M059J (cell line): ENCODE measurements at places on chromosomes 2 and 18.
A peak's percentile ranks its signal among the peaks of the same experiment; 100 is the strongest.

DNA sequence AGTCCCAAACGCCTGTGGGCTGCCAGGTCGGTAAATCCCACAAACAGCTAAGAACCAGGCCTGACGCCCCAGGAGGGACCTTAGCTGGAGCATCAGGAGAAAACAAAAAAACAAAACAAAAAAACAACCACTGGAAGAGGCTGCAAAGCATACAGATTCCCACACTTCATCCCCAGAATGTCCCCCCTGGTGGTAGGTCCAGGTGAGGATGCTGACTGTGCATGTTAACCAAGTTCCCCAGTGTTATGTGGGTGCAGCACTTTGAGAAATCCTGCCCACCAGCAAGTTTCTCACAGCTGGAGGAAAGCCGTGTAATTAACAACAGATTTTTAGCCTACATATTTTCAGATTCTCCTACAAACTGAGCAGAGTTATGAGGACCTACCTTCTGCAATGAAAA is 15.1 kb downstream of the ST3GAL5 start:
- no peak for DNase-seq

DNA sequence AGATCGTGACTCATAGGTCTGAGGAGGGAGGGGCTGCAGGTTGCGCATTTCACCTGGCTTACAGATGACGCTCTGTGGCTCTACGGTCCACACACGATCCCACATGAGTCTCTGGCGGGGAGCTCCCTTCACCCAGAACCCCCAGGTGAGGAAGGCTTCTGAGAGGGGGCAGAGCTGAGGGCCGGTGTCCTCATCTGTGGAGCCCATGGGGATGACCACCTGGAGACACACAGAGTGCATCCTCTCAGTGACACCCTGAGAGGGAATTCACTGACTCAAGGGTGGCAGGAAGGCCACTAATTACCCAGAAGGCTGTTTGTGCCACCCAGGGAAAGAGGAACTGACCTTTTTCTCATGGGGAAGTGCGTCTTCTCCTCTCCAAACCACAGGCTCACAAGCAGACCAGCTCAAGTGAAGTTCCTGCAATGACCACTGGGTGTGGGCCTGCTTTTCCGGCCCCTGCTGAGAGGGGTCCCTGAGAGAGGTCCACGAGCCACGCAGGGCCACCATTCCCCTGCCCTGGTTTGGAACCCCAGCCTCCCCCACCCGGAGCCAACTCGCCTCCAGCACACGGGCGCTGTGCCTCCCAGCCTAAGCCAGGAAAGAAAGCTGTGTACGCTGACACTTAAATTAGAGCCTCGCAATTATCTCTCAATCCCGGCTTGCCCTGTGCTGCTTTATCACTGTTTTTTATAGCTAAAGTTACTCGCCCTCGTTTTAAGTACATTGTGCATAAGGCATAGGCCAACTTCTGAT is 114.1 kb downstream of the BCL11A start:
- DNase-seq: no peak

- no peak for DNase-seq
These were observed 160.4 kb downstream of the CELF4 start for GRCh38 chr18:37405229-37405628.

DNA sequence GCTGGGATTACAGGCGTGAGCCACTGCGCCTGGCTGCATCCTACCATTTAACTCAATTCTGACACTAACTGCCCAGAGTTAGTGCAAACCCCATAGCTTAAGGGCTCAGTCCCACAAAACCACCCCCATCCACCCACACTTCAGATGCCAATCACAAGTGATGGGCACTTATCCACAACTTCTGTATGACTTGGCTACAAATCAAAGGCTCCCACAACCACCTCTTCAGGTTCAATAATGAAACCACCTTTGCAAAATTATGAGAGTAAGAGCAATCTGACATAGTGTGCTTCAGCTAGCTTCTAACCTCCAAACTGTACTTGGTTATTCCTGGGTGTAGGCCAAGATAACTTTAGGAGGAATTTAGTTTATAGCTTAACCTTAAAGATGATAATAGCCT is 51.3 kb upstream of the SLC35F5 start:
- DNase-seq: no peak

- DNase-seq: no peak
These were observed 95.2 kb upstream of the THUMPD2 start for GRCh38 chr2:39874236-39874635.

GRCh38 chr2:24418166-24418841 is 58.0 kb upstream of the ITSN2 start:
- DNase-seq: no peak

DNA sequence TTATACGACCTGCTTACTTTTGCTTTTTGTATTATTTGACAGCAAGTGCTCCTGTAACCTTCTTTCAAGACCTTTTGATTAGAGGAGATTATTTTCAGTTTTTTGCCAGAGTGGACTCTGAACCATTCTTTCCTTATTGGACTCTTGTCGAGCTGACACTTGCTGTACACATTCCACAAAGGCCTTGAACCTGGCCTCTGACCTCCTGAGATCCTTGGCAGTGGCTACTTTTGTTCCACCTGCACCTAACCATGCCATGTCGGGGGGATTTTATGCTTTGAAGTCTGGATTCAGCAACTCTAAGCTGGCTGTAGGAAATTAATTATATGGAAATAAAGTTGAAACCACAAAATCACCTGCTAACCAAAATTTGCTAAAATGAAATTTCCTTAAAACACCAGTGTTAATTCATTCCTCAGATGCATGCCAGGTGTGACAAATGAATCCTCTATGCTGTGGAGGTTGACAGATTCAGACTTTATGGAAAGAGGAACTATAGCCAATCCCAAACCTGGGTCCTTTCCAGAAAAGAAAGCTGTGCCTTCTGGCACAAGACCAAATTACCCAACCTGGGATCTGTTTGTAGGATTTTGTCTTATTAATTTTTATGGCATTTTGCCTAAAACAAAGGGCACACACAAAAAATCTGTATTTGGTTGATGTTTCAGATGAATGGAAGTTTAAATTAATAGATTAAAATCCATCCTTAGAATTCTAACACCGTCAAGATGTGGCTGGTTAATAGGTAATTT is 110.4 kb downstream of the CDC42EP3 start:
- peak; percentile 43 for DNase-seq

- DNase-seq: no peak
These were observed 138.1 kb downstream of the SETBP1 start for GRCh38 chr18:44818668-44819403.

GRCh38 chr2:216302981-216303676 is 69.2 kb downstream of the MARCHF4 start:
- peak; percentile 66 for DNase-seq

- no peak for DNase-seq
These were observed 22.8 kb downstream of the TNS1 start for GRCh38 chr2:217980036-217980435.

DNA sequence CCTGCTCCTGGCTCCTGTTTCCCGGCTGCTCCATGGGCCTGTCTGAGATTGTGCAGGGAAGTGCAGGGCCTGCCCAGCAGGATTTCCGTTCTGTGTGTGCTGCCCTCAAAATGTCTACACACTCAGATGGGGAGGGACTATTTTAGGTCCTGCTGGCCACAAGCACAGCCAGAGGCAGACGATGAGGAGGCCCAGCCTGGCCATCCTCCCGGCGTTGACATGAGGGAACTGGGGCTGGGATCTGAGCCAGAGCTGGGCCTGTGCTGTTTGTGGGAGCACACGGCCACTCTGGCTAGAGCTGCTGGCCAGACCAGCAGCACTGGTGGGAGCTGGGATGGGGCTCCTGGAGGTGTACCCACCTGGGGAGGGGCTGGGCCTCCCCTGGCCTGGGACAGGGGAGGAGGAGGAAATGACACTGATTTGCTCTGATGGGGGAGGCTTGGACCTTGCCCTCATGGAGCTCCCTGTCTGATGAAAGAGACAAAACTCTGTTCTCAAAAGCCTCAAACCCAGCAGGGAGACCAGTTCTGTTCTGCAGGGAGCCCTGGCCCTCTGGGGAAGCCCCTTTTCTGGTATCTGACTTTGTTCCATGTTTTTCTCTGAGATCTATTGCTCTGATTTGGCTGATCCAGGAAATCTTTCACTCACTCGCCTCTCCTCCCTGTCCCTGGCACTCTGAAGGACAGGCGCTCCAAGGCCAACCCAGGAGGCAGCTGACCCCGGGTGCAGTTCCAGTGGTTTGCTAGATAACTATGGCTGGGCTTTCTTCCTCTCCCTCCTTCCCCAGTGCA is 161.8 kb downstream of the DYSF start:
- peak; percentile 48 for DNase-seq

- DNase-seq: peak; percentile 84
These were observed 792.2 kb downstream of the EPHA4 start for GRCh38 chr2:220779931-220780330.

GRCh38 chr2:263774-264492 is at the start of gene SH3YL1:
SH3YL1 (minus strand) TSS chr2:264032; CDS start chr2:263984, 48 bp downstream.
- DNase-seq: no peak

GRCh38 chr2:240642806-240643092 is 17.5 kb downstream of the GPR35 start:
- no peak for DNase-seq

DNA sequence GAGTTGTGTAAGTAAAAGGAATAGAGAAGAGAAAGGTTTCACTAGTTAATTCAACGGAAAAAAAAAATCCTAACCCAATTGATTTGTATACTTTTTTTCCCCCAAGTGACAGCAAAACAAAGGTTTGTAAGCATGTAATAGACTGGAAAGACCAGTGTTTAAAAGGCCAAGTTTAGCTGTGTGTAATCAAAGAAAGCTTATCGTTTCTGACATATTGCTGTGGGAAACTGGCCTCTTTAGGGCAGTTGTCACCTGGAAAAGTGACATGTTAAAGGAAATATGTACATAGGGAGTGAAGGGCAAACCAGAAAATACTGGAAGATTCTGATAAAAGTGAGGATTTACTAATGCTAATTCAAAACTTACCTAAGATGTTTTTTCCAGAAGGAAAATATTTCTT is 45.9 kb upstream of the EPHA4 start:
- no peak for DNase-seq

GRCh38 chr2:3830796-3831195 is 127.4 kb downstream of the DCDC2C start:
- no peak for DNase-seq

- no peak for DNase-seq
These were observed 49.1 kb downstream of the GTF3C3 start for GRCh38 chr2:196750291-196750923.

- no peak for DNase-seq
These were observed 138.2 kb downstream of the MBD2 start for GRCh38 chr18:54086046-54086802.

- DNase-seq: no peak
These were observed 577.4 kb downstream of the CBLN2 start for GRCh38 chr18:71966791-71967190.

- DNase-seq: peak; percentile 96
These were observed 6.7 kb upstream of the SDC1 start for GRCh38 chr2:20231598-20232026.

GRCh38 chr18:77658751-77659448 is 409.3 kb downstream of the GALR1 start:
- DNase-seq: no peak

GRCh38 chr2:105869341-105869740 is 124.6 kb downstream of the NCK2 start:
- no peak for DNase-seq

GRCh38 chr2:235080101-235080500 is 128.3 kb downstream of the SH3BP4 start:
- peak; percentile 19 for DNase-seq

DNA sequence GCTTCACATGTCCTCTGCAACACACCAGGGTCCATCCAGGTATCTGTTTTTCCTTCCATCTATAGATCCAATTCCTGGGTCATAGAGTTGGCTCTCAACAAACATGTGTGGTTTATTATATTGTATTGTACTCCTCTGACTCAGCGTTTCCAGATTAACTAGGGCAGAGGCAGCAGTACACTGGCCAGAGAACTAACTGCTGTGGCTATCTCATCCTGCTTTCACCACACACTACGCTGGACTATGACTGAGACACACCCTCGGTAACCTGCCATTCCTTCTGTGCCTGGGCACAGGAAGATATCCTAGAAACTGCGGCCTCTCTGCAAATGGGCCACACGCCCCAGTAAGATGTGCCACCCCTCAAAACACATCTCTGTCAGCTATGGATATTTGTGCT is 159.8 kb upstream of the STK17B start:
- DNase-seq: peak; percentile 75

GRCh38 chr2:128258218-128258617 is 60.5 kb downstream of the HS6ST1 start:
- no peak for DNase-seq

- DNase-seq: no peak
These were observed 91.9 kb upstream of the GPC1 start for GRCh38 chr2:240343548-240343947.

GRCh38 chr18:58397385-58398132 is 231.3 kb downstream of the ALPK2 start:
- DNase-seq: no peak

DNA sequence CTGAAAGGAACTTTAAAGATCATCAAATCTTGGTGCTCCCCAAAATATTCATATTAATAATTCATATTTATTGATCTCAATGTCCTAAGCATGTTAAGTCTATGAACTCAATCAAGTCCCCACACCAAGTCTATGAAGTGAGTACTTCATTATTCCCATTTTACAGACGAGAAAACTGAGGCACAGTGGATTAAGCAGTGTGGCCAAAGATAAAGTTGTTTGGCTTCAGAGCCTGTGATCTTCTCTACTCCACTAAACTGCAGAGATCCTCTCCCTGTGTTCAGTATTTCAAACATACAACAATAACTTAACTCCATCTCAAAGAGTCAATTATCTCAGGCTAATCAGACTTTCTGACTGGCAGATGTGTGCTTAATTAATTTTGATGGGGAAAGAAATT is 29.8 kb downstream of the KCNK3 start:
- DNase-seq: no peak

DNA sequence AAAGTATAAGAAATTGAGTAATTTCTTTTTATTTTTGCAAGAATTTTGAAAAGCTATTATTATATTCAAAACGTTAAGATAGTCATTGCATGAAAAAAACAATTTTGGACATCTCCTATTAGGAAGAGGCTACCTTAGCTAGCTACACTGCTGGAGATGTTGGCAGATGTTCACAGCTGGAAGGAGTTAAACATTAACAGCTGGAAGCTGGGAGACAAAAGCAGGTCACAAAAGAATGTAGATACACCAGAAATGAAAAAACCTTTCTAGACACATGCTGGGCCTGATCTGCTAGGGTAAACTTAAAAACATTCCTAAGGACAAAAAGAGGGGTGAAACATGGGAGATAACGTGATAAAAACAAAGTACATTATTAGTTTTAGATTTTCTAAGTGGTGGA is 84.4 kb downstream of the SESTD1 start:
- DNase-seq: no peak

DNA sequence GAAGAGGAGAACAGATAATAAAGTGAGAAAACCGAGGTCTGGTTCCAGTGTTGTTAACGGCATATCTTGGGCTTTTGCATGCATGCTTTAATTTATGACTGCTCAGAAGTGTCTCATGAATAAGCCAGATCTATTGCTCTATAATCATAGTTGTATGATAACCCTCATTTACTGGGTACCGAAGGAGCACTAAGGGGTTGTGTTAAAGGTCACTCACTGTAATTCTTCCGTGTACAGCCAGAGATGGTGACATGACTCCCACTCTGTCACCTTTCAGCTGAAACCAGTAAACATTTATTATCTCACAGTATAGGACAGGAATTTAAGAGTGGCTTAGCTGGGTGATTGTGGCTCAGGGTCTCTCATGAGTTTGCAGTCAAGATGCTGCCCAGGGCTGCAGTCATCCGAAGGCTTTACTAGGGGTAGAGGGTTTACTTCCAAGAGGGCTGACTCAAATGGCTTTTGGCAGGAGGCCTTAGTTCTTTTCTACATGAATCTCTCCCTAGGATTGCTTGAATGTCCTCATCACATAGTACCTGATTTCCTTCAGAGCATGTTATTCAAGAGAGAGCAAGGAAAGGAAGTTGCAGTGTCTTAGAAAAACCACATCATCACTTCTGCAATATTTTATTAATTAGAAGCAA is 107.0 kb downstream of the NAB1 start:
- no peak for DNase-seq

GRCh38 chr18:78130232-78131195 is 849.1 kb upstream of the SALL3 start:
- no peak for DNase-seq
